AG04450 (cell line): ENCODE measurements at places on chromosomes 2 and 18. TPM values are rescaled to one million over a fixed set of nuclear protein-coding genes. Genes with fewer than 3 reads are reported as not detected.

DNA sequence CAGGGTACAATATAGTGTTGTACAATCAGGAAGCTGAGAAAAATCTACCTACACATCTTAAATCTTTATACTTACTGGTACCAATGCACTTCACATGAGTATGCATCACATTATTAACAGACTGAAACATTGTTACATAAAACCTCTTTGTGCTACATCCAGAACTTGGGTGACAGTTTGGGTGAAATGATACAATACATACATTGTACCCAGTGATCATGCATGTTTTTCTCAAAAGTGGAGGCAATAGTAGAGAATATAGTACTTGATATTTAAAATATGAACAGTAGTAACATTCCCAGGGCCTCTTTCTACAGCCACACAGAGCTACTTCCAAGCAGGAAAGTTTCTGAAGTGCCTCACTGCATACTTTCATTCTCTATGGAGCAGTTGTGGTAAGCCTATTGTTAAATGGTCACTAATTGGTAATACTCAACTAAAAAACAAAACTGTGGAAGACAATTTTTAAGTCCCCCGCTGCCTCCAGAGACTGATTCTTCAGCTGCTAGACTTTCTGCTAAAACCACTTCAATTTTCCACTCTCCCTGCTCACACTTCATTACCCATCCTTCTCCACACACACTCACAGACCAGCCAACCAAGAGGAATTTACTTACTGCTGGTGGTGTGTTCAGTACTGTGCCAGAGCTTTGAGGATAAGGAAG is 22.9 kb upstream of the GRB14 start:
- no peak for DNase-seq

DNA sequence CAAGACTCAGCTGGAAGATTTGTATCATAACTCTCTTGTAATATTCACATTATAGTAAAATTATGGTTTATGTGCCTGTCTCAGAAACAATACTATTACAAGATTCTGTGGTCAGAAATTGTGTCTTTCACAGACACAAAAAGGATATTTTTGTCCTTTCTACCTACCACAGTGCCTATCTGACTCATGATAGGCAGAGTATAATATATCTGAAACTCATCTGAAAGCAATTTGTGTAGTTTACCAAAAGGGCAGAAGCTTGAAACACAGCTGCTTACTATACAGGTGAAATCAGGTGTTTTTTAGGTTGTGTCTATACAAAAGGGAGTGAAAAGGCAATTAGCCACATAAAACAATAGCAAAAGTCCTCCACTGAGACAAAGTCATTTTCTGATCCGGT is 10.9 kb downstream of the TMEM200C start:
- no peak for DNase-seq

GRCh38 chr18:67513280-67513679 is 3.2 kb downstream of the DSEL start:
- no peak for DNase-seq

PRKAG3 gene
- not detected in 2 replicates for polyA plus RNA-seq

GALM gene
- 15.5 and 19.0 TPM in 2 replicates for polyA plus RNA-seq

FNDC4 gene
- 12.3 and 12.4 TPM in 2 replicates for polyA plus RNA-seq
